Esophagus squamous epithelium (tissue), 5 donors: ENCODE measurements at places on chromosomes 2 and 18. TPM values are rescaled to one million over a fixed set of nuclear protein-coding genes. Genes with fewer than 3 reads are reported as not detected.

DNA sequence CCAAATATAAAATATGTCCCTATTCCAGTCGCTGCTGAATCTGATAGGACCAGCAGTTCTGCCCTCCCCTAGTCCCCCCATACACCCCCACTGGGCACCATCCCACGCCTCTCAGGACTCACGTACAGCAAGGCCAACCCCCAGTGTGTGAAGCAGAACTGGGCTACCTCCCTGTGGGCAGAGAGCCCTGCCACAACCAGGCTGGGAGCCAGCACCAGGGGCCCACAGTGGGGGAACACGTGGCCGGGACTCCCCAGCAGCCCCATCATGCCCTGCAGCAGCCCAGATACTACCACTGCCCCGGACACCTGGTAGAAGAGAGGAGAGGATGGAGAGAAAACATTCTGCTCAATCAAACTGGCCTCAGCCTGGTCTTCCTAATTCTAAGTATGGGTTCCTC, 1.3 kb downstream of the SLC23A3 start:
- peaks cover 11% of the 10 kb centered on the region for H3K36me3 ChIP-seq
- no peak overlapping the region for H3K4me3 ChIP-seq
- no peak for DNase-seq
- no peak overlapping the region for H3K27ac ChIP-seq
- H3K4me1 ChIP-seq = peaks cover 10% of the 10 kb centered on the region

DNA sequence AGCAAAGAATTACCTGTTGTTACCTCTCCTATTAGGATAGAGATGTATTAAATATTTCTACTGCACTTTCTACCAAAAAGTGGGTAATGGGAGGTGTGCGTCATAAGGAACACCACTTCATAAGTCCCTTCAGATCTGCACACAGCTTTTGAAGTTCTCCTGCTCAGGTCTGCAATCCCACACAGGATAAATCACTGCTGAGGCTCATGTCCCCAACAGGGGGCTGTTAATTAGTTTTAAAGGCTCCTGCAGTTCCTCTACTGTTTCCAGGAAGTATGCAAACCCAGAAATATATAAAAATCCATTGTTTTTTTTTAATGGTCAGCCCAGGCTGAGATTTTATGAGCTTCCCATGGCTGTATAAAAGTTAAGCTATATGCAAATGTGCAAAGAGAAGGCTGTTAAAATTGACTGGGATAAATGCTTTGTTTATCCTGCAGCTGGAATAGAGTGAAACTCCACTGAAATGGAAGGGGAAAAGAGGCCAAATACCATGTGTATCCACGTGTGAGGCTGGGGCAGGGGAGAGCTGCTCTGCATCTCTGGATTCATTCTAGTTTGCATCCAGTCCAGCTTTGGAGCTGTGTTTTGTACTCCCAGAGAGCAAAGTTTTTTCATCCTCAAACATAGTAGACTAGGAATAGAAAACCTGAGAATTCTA, 903.7 kb downstream of the TDRD15 start:
- H3K4me3 ChIP-seq = no peak overlapping the region
- DNase-seq = no peak
- no peaks in the 10 kb centered on the region for H3K36me3 ChIP-seq
- H3K27ac ChIP-seq = no peak overlapping the region
- no peaks in the 10 kb centered on the region for H3K4me1 ChIP-seq
- no peaks in the 10 kb centered on the region for H3K27me3 ChIP-seq

FZD7 gene
- 3.3 TPM for total RNA-seq

DNA sequence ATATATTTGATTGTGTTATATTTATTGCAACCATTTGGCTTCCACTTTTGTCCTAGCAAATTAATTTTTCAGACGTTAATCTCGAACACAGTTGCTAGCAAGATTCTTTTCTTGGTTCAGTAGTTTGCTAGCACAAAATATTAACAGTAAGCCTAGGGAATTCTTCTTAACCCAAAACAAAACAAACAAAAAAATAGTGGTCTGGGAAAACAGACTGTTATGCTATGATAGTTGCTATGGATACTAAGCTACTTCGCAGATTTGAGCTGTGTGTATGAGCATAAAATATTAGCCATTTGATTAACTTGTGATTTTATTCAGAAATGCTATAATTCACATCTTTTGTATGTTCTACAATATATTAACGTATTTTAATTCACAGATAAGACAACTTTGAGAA, 541.5 kb upstream of the NETO1 start:
- DNase-seq = no peak
- H3K27ac ChIP-seq = no peak overlapping the region
- H3K4me3 ChIP-seq = no peak overlapping the region
- H3K27me3 ChIP-seq = no peaks in the 10 kb centered on the region
- H3K4me1 ChIP-seq = no peaks in the 10 kb centered on the region

DNA sequence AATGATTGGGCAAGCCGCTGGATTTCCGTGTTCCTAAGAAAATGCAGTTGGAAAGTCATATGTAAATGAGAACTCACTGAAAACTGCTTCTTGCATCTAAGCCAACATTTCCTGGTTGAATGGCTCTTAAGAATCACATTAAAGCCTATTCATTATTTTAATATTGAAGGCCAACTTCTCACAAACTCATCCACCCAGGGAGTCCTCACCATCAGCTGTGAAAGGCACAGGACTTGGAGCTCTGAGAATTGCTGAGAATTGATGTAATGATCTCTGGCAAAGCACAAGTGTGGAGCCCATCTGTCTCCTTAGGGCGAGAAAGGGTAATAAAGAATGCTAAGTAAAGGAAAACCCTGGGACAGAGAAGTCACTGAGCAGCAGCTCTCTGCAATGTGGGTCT, 55.9 kb upstream of the APCDD1 start:
- no peak overlapping the region for H3K27ac ChIP-seq
- no peak for DNase-seq
- no peaks in the 10 kb centered on the region for H3K36me3 ChIP-seq
- H3K4me3 ChIP-seq = no peak overlapping the region
- H3K4me1 ChIP-seq = peaks cover 3% of the 10 kb centered on the region
- no peaks in the 10 kb centered on the region for H3K27me3 ChIP-seq

CYP20A1 gene
- 9.3 TPM for total RNA-seq

CD28 gene
- total RNA-seq = 1.3 TPM

GRCh38 chr2:108911807-108912628, 77.0 kb downstream of the EDAR start:
- H3K4me1 ChIP-seq = no peaks in the 10 kb centered on the region
- H3K36me3 ChIP-seq = no peaks in the 10 kb centered on the region
- H3K27me3 ChIP-seq = no peaks in the 10 kb centered on the region
- H3K4me3 ChIP-seq = no peak overlapping the region
- no peak overlapping the region for H3K27ac ChIP-seq

- no peaks in the 10 kb centered on the region for H3K36me3 ChIP-seq
- DNase-seq = no peak
- H3K27ac ChIP-seq = no peak overlapping the region
- H3K4me3 ChIP-seq = no peak overlapping the region
- H3K27me3 ChIP-seq = no peaks in the 10 kb centered on the region
These were observed 20.1 kb upstream of the LTBP1 start for GRCh38 chr2:32926708-32927084.

GRCh38 chr2:240277073-240277806, 136.8 kb upstream of the OTOS start:
- H3K4me1 ChIP-seq = no peaks in the 10 kb centered on the region
- H3K36me3 ChIP-seq = no peaks in the 10 kb centered on the region
- H3K4me3 ChIP-seq = no peak overlapping the region
- no peak for DNase-seq

DSC1 gene
- total RNA-seq = 0.29 TPM

DNA sequence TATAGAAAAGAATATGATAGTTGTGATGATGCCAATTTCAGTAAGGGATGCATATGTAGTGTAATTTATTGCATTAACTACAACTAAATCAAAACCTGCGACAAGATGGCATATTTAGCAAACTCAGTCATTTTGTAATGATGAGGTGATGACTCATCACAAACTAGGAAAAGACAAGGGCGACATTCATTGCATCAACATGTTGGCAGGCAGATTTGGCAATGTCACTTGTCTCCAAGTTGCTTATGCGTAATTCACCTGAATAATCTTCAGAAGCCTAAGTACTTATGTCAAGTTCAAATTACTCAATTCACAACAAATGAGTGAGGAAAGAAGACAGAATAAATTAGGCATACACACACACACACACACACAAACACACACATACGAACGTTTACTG, 273.2 kb upstream of the RGPD4 start:
- no peaks in the 10 kb centered on the region for H3K4me1 ChIP-seq
- no peak overlapping the region for H3K4me3 ChIP-seq
- DNase-seq = no peak
- H3K27me3 ChIP-seq = no peaks in the 10 kb centered on the region

DNA sequence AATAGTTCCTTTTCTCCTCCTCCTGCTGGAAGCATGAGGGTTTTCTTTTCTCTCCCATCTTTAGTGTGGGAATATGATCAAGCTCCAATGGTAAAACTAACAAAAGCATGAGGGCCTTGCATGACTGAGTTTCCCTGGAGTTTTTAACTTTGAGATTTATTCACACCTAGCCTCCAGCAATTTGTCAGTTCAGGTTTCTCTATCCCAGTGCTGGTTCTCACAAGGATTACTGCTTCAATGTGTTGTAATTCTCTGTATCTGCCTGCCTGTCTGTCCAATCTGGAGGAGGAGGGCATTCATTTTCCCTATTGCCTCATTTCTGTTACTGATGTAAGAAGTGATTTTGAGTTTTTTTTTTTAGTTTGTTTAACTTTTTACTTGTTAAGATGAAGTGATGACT, 57.6 kb upstream of the RPRM start:
- no peak for DNase-seq
- peaks cover 17% of the 10 kb centered on the region for H3K4me1 ChIP-seq
- H3K27ac ChIP-seq = no peak overlapping the region
- H3K36me3 ChIP-seq = no peaks in the 10 kb centered on the region

DNA sequence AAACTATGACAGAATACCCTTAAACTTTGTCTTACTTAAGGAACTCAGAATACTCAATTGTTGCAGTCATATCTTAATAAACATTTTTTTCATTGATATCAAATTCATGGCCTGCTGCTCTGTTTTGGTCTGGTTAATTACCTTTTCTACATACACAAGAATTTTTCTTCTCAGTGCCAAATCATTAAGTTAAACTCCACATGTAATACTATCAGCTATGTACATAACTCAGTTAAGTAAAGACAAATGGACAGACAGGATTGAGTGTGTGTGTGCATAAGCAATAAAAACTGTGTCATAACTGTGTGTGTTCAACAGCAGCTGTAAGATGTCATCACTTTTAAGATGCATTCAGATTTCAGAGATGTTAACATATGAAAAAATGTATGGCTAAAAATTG, 34.4 kb downstream of the VRK2 start:
- no peaks in the 10 kb centered on the region for H3K4me1 ChIP-seq
- DNase-seq = no peak
- H3K36me3 ChIP-seq = no peaks in the 10 kb centered on the region
- no peaks in the 10 kb centered on the region for H3K27me3 ChIP-seq
- no peak overlapping the region for H3K27ac ChIP-seq

RNF125 gene
- total RNA-seq = 1.1 TPM

DNA sequence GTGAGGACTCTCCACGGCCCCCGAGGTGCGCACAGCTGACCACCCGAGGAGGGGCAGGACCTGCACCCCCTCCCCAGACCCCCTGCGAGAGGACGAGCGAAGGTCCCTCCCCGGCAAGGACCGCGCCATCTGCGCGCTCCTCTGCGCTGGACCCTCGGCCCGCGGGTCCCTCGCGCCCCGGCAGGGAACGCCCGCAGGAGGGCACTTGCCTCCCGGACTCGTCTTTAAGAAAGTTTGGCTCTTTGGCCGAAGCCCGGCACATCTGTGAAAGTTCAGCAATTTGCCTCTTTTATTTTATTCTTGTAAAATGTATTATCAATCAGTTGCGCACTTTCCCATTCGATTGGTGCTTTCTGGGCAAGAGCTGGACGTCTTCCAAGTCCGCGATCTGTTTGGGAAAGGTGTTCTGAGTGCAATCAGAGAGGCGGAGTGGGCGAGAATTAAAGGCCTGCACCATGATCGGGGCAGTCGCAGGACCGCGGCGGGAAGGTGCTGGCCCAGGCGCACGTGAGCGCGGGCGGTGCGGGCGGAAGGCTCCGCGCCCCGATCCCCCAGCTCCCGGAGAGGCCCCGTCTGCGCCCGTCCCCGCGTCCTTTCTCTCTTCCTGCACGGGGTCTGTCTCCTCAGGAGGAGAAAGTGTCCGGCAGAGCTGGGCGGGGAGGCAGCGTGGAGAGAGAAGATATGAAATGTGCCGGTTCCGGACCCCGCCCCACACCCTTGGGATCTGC, 1.6 kb upstream of the ALKAL2 start:
- H3K36me3 ChIP-seq = no peaks in the 10 kb centered on the region
- peaks cover 36% of the 10 kb centered on the region for H3K4me1 ChIP-seq
- peak overlapping the region; percentile 1 for H3K27ac ChIP-seq
- no peak for DNase-seq
- peaks cover 61% of the 10 kb centered on the region for H3K27me3 ChIP-seq
- peak overlapping the region; percentile 59 for H3K4me3 ChIP-seq

DNA sequence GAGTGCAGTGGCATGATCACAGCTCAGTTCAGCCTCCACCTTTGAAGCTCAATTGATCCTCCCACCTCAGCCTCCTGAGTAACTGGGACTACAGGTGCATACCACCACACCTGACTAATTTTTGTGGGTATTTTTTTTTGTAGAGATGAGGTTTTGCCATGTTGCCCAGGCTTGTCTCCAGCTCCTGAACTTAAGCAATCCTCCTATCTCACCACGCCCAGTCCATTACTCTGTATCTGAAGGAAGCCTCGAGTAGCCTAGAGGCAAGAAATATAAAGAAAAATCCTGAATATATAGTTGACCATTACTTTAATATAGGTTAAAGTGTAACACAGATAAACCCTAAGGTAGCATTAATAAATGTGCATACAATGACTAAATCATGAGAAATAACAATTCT, 686.8 kb upstream of the PIK3C3 start:
- no peaks in the 10 kb centered on the region for H3K4me1 ChIP-seq
- H3K27me3 ChIP-seq = no peaks in the 10 kb centered on the region
- no peak overlapping the region for H3K27ac ChIP-seq
- H3K36me3 ChIP-seq = no peaks in the 10 kb centered on the region
- DNase-seq = no peak
- no peak overlapping the region for H3K4me3 ChIP-seq

DNA sequence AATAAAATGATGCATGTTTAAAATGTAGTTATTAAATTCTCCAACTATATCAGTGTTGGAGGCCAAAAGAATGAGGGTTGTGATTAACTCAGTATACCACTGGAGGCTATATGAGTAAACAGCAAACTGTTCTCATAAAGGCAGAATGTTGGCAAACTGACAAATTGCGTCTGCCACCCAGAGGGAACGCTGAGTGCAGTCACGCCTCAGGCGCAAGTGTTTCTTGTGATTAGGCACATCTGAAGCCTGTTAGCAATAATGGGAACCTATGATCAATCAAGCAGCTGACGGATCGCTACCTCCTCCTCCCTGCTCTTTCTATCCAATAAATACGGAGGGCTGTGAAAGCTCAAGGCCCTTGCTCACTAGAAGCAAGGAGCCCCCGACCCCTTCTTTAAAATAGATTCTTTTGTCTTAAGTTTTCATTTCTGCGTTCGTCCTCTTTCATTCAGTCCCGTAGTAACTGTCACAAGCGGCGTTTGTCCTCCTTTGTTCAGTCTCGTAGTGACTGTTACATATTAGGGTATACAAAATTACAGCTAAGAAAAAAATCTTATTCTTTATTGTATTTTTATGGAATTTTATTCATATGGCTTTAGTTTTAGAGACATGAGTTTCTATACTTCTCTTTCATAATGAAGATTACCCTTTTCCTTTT, 16.3 kb upstream of the RMND5A start:
- DNase-seq = no peak
- H3K27ac ChIP-seq = no peak overlapping the region
- no peaks in the 10 kb centered on the region for H3K36me3 ChIP-seq
- H3K27me3 ChIP-seq = no peaks in the 10 kb centered on the region
- H3K4me1 ChIP-seq = peaks cover 20% of the 10 kb centered on the region
